ENCODE measurements at places on chromosomes 12 and 14.

DNA sequence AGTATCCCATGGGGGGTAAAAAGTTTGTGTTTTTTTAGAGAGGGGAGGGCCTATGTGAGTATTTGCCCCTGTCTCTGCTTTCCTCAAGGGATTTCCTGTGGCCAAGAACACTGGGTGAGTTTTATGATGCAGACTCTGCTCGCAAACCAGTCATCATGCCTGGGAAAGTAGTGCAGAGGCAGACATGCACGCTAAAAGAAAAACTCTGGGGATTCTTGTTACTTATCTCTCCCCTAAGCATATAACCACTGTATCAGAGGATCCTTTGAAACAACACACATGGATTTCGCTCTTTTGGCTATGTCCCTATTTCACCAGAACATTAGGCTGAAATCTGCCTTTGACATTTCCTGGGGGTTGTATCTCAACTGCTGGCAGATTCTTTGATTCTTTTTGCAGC, 1845.8 kb upstream of the SEL1L start:
- no peak for DNase-seq

DNA sequence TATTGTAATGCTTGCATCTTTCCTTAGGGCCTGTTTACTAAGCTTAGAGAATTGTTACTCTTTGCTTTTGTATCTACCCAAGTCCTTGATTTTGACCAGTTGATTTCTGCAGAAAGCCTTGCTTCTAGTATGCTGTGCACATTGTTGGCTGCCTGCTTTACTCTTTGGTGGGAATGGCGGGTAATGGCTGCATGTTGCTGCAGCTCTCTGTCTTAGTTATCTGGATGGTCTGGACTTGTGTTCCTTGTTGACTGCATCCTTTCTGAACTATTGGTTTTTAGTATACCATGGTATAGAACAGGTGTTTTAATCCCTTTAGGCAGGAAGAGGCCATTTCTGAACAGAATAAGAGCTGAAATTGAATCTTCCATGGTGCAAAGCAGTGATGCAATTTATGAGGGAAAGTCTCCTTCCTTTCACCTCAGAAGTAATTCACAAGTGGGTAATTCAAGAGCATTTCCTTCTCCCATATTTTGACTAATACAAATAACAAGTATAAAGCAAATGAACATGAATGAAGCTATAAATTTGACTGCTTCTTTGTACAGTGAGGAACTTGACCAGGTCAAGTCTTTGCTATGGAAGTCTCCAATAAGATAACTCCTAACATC, 466.4 kb downstream of the NPAS3 start:
- no peak for DNase-seq

DNA sequence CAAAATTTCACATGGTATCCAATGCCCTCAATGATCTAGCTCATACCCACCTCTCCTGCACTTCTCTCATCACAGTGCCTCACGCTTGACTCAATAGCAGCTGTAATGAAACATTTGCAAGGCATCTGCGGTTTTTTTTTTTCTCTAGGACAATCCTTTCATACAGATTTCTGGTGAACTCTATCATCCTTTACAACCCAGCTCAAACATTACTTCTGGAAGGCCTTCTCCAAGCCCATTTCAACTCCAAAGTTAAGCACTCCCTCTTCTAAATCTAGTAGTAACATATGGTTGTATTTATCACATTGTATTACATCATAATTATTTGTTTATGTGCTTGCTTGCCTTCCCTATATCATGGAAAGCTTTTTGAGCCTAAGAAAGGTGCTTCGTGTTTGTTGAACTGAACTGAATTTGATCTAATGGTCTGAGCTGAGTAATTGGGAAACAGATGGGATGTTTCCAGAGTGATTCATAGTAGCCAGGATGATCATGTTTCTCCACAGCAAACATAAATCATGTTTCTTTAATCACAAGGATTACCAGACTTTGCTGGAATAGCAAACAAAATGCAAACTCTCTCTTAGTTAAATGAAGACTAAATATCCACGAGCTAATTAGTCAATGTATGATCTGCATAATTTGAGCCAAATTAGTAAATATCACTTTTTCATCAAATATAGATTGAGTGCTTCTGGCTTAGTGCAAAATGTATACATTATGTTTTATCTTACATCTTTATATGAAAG, 14.3 kb downstream of the CFL2 start:
- DNase-seq = no peak

- no peak for DNase-seq
Measured at GRCh38 chr14:58863661-58864345, 226.0 kb downstream of the DACT1 start.

GRCh38 chr12:90004319-90005074, 295.9 kb upstream of the ATP2B1 start:
- no peak for DNase-seq

GRCh38 chr14:34678306-34678705, 36.1 kb downstream of the CFL2 start:
- DNase-seq = no peak

DNA sequence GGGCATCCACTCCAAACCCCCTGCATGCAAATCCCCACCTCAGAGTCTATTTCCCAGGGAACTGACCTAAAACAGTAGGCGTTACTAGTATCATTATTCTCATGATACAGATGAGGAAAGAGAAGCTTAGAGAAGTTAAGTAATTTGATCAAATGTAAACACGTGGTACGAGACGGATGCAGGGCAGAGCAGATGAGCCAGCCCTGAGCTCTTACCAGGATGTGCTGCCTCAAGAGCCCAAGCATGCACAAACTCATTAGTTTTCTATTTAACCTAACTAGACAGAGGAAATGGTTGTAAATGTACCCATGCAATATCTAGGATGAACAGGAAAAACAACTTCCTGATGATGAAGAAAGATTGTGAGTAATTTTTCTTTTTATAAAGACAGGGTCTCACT, 173.3 kb upstream of the RASSF8 start:
- no peak for DNase-seq

DNA sequence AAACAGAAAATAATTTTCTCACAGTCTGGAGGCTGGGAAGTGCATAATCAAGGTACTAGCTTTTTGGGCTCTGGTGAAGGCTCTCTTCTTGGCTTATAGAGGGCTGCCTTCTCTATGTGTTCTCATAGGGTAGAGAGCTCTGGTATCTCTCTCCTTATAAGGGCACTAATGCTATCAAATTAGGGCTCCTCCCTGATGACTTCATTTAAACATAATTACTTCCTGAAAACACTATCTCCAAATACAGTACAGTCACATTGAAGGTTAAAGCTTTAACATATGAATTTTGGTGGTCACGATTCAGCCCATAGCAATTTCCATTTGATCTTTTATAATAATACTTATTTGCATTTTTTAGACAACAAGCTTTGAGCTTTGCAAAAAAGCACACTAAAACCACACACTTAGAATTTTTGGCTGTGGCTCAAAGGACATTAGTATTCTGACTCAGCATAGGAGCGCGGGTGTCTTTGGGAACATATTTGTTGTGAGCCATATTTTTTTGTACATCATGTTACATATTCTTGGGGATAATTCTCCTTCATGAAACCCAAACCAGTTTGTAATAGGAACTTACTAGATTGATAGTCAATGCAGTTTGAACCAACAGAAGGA, 808.1 kb upstream of the FBXO33 start:
- no peak for DNase-seq

- no peak for DNase-seq
Measured at GRCh38 chr14:23413681-23414080, 5.6 kb upstream of the MYH6 start.

GRCh38 chr14:61561657-61562276, 133.5 kb upstream of the HIF1A start:
- no peak for DNase-seq

- no peak for DNase-seq
Measured at GRCh38 chr14:89638891-89639290, 221.9 kb upstream of the FOXN3 start.

DNA sequence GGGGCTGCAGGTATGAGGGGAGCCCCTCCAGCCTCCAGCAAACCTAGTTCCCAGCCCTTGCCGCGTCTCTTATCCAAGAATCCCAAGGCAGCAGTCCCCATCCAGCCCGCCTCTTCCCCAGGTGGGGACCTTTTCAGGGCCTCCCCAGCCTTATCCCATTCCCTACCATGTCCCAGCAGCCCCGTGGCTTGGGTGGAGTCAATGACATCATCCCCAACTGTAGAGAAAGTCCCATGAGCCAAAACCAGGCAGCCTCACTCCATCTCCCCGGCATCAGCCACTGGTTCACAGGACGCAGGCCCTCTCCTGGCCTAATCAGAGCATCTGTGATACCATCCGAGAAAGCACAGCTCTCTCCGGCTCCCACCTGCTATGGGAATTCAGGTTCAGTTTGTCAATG, 131.0 kb downstream of the NCOR2 start:
- no peak for DNase-seq

- no peak for DNase-seq
Measured at GRCh38 chr12:6140651-6141447, 16.4 kb upstream of the VWF start.

DNA sequence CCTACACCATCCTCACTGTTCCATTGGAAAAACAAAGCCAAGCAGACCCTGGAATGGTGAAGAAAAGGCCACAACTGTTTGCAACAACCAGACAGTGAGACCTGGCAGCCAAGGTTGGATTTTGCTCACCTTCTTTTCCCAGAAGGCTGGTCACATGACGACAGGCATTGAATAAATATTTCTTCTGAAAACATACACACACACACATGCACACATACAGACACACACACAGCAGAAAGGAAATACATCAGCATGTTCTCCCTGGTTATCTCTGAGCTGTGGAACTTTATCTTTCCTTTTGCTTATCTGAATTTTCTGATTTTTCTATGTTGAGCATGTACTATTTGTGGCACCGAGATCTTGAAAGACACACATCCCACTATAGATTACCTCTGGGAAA, 38.0 kb upstream of the CCDC60 start:
- no peak for DNase-seq

DNA sequence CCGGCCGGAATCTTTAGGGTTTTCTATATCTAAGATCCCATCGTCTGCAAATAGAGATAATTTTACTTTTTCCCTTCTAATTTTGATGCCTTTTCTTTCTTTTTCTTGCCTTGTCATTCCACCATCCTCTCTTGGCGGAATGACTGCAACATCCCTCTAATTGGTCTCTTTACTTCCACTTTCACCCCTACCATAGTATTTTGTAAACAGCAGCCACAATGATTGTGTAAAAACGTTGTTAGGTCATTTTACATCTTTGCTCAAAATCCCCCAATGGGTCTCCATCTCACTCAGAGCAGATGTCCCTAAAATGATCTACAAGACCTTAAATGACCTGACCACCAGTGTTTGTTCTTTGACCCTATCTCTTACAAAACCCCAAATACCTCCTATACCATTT, 80.0 kb upstream of the STAC3 start:
- no peak for DNase-seq

DNA sequence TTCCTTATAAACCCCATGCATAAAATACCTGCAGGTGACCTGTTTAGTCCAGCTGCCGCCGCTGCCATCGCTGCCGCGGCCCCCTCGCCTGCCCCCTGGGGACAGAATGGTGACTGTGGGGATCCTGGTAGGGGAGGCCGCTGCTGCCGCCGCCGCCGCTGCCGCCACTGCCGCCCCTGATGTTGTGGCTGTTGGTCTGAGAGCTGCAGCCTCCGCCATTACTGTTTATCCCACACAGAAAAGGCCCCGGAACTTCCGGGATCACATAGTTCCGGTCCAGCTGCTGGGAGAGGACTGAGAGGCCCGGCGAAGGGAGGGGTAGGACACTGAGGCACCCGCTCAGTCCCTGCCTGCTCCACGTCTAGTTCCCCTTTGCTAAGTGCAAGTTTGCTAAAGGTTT, 244.9 kb downstream of the C12orf50 start:
- DNase-seq = no peak

- DNase-seq = no peak
Measured at GRCh38 chr12:68056300-68056699, 67.1 kb downstream of the IFNG-AS1 start.
